Ovary (tissue), 10 donors: ENCODE measurements at places on chromosomes 6 and 20. TPM values are rescaled to one million over a fixed set of nuclear protein-coding genes. Genes with fewer than 3 reads are reported as not detected.

DNA sequence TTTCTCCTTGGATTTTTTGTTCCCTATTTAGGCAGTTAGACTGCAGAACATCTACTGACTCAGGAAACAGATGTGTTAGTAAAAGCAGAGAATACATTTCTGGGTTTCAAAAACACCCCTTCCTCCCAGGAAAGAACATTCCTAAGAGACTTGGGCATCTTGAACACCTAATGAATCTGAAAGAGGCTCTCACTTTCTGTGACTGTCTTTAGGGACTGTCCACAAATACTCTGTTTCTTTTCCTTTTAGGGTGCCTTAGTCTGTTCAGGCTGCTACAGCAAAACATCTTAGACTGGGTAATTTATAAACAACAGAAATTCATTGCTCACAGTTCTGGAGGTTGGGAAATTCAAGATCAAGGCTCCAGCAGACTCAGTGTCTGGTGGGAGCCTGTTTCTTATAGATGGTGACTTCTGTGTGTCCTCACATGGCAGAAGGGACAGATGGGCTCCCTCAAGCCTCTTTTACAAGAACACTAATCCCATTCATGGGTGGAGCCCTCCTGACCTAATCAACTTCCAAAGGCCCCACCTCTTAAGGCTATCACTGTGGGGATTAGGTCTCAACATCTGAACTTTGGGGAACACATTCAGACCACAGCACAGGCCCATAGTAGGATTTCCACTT, 19.4 kb upstream of the CCN5 start:
- DNase-seq: no peak

DNA sequence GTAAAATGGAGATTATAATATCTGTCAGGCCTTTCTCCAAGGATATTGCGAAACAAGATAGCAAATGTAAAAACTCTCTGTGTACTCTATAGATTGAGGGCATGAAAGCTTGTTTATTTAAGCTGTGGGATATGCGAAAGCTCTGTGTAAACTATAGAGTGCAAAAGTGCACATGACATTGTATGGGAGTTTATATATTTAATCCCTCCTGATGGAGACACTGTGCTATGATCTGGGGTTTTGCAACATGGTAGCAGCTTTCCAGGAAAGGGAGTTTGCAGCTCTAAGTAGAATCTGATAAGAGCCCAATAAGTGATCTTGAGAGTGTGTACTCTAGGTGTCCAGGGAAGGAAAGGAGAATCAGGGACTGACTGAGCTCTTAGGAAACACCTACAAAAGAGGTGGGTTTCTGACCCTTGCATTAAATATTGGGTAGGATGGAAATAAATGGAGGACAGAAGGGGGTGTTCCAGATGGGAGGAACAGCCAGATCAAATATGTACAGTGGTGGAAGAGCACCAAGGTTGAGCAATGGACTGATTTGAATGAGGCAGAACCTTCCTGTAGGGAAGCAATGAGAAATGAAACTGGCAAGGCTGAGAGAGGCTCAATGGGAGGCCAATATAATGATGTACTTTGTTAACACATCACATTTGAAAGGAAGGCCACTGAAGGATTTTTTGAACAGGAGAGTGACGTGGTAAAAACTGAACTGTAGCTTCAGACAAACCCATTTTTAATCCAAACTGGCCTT, 450.1 kb downstream of the GJA1 start:
- no peak for DNase-seq

DNA sequence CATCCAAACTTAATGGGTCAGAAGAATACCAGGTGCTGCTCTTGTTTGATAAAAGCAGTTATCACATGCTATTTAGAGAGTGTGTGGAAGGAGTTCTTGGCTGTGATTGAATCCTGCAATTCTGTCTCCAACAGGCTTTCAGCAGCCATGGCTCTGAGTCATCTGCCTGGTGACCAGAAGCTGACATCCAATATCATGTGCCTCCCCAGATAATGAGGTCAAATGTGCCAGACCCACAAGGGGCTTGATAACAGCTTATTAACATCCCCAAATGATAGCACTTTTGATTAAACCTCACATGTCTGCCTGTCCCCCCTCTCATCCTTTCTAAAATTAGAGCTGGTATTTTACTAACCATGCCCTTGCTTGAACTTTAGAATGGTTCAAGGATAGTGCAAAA, 175.7 kb upstream of the PLN start:
- DNase-seq: no peak

DNA sequence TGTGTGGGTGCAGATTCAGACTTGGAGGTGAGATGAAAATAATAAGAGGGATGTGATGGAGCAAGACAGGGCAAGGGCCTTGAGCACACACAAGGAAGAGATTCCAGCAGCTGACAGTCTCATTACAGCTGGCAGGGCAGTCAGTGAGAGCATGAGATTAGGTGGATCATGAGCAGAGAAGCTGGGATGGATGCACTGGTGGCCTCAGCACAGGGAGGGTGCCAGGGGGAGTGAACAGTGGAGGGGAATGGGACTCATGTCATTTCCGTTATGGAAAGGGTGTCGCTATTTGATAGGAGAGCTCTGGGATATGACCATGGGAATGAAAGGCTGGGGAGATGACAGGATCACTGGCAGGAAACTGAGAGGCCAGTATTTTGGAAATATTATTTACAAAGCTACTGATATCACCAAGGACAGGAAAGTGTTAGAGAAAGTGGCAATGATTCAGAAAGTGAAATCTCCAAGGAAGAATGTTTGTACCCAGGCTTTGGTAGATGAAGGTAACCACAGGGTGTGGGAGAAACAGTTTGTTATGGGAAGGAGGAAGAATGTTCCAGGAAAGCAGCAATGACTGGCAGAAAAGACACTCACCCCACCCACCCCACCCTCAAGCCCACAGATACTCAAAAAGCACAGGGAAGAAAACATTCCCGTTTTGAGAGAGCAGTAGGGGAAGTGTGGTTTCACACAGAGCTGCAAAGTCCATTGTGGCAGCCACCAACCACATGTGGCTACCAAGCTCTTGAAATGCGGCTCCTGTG, 214.7 kb upstream of the PROKR2 start:
- DNase-seq: peak; percentile 20

DNA sequence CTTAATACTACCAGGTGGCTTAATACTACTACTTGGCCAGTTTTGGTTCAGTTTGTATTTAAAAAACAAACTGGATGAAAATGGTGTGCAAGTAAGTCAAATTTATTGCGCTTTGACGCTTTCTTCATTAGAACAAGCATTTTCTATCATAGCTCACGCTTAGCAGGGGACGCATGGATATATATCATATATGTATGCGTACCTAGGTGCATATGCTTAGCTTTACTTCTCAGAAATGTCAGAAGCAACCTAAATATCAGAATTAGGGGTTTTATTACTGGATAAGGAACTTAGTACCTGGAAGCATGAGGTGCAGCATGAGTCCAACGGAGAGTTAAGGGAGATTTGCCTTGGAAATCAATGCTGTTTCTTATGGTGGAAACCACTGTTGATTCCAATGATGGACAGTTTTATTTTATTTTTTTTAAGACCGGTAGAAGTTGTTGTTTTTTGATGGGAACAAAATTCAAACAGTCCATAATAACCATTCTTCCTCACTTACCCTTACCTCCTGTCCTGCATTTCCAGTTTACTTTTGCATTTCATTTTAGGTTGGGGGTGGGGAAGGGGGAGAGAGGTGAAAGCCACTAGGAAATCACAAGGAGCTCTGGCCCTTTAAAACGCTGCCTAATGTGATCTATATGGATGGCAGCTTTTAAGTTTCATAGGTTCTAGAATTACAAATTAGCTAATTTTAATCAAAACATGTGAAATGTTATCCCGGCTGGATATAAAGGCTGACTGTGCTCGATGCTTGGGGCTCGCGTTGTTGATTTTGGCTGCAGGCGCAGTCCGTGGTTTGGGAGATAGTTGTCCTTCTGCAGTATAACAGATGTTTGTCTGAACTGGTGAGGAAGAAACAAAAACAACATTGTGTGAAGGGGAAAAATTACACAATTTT, 2.1 kb downstream of the SOBP start:
- peak; percentile 59 for DNase-seq

GRCh38 chr6:62775427-62776022, 435.7 kb upstream of the FKBP1C start:
- no peak for DNase-seq

DNA sequence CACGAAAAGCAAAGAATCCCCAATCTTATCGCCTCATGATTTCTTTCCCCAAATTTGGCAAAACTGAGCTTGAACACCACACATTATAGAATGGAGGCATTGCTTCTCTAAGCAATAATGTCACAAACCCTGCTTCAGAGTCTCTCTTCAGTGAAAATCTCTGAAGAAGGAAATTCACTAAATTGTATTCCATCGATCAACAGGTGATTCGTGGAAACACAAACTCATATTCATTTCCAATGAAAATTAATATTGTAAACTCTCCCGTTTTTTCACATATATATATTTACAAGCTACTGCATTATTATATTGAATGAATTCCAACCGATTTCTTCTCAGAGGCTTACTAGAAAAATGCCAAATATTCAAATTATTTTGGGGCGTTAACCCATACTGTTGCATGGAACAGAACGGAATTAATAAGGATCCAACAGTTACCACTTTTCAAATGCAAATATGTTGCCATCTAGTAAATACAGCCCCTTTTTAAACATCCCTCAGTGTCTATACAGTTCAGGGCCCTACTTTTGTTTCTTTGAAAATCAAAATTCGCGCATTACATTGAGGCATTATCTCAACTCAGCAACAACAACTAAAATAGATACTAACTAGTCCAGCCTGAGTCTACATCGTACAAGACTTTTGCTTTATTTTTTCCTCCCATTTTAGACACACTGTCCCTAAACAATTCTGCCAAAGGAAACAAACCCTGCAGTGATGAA, 1.3 kb downstream of the KIF13A start:
- no peak for DNase-seq

GRCh38 chr6:21999012-21999528, 297.8 kb downstream of the PRL start:
- no peak for DNase-seq

DNA sequence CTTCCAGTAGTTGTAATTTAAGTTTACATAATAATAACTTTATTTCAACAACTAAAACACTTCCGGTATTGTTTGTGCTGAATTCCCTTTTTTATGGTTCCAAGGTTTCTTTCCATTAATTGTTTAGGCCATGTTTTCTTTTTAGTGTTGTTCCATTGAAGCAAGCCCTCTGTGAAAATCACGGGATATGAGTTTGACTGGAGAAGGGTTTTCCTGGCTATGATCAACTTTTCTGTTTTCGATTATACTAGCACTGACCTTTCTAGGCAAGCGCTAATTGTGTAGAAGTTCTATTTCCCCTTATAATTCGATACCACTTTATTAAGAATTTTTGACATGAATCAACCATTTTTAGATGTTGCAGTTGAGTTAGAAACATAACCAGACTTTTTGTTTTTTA, 2.4 kb downstream of the LAMA2 start:
- no peak for DNase-seq

Gene BPIFA1
- not detected for total RNA-seq

Gene HUS1B
- total RNA-seq: 1.6 TPM

Gene MATN4
- not detected for total RNA-seq

Gene SLPI
- total RNA-seq: not detected

Gene FOXQ1
- total RNA-seq: 0.72 TPM
